ENCODE measurements at places on chromosomes 16 and 17. TPM values are rescaled to one million over a fixed set of nuclear protein-coding genes. Genes with fewer than 3 reads are reported as not detected.
A peak's percentile ranks its signal among the peaks of the same experiment; 100 is the strongest.

The SECTM1 gene
- 76.3 TPM for total RNA-seq

The HBQ1 gene
- not detected for total RNA-seq

The DDX52 gene
- 26.3 TPM for total RNA-seq

The PROCA1 gene
- total RNA-seq: 2.5 TPM

The C1QL1 gene
- 1.2 TPM for total RNA-seq

The HCRT gene
- total RNA-seq: not detected

The NQO1 gene
- 134 TPM for total RNA-seq

The CX3CL1 gene
- total RNA-seq: 1.8 TPM

- no peak overlapping the region for H3K27ac ChIP-seq
- no peaks in the 10 kb centered on the region for H3K4me1 ChIP-seq
- no peaks in the 10 kb centered on the region for H3K36me3 ChIP-seq
These were observed 24.2 kb downstream of the KATNB1 start for GRCh38 chr16:57759541-57760356.

DNA sequence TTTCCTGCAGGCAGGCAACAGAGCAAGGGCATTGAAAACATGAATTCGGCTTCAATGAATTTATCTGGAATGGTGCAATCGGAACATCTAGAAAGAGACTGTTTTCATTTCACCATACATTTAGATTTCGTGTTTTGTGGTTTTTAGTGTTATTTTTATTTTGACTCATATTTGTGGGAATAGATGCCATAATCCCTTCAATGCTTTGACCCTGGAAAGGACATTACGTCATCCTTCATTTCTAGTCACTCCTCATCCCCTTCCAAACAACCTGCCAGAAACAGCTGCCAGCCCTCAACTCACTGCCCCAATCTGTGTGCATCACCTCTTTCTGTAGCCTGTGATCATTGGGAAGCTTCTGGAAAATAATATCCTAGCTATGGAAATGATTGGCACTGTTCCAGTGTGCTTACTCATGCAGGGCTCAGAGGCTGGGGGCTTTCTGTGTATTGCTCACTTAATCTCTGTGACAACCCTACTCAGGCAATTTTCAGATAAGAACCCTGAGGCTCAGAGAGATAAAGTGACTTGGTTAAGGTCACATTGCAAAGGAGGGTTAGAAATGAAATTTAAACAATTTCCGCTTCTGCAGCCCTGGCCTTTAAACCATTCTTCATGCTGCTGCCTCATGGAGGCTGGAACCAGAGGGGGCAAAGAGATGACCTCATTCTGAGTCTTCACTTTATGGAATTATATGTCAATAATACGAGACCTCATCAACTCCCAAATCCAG lies 9.5 kb upstream of the KSR1 start:
- H3K36me3 ChIP-seq: no peaks in the 10 kb centered on the region
- H3K27ac ChIP-seq: no peak overlapping the region
- no peaks in the 10 kb centered on the region for H3K27me3 ChIP-seq
- H3K4me3 ChIP-seq: no peak overlapping the region

- no peaks in the 10 kb centered on the region for H3K27me3 ChIP-seq
- no peaks in the 10 kb centered on the region for H3K36me3 ChIP-seq
- no peak for DNase-seq
- no peaks in the 10 kb centered on the region for H3K4me1 ChIP-seq
- no peak overlapping the region for H3K4me3 ChIP-seq
These were observed 864.0 kb downstream of the KCNJ2 start for GRCh38 chr17:71033336-71033735.

DNA sequence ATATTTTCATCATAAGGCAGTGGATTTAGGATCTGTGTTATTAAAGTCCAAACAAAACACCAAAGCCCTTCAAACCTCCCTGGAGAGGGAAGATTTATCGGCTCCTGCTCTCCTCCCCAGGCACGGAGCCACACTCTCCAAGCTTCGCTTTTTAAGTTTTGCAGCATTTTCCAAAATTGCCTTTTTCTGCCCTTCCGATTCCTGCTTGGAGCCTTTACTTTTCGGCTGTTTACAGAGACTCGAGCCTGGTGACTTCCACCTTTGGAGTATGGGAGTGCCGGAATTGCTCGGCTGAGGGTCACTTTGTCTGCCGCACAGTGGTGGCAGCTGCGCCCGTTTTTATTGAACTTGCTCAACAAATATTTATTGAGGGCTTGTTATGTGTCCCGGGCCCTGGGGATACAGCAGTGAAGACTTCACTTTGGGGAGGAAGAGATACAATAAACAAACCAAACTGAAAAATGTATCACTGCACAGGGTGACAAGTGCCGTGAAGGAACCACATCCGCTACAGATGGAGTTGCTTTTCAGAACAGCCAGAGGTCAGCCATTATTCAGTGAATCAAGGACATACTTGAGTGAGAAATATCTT lies 185.5 kb downstream of the NTN1 start:
- H3K4me3 ChIP-seq: no peak overlapping the region
- DNase-seq: peak; percentile 71
- no peaks in the 10 kb centered on the region for H3K27me3 ChIP-seq
- peak overlapping the region; percentile 27 for H3K27ac ChIP-seq
- H3K36me3 ChIP-seq: no peaks in the 10 kb centered on the region

- H3K4me1 ChIP-seq: no peaks in the 10 kb centered on the region
- no peaks in the 10 kb centered on the region for H3K27me3 ChIP-seq
- no peak overlapping the region for H3K27ac ChIP-seq
- no peak overlapping the region for H3K4me3 ChIP-seq
- DNase-seq: no peak
These were observed 11.3 kb upstream of the RNPS1 start for GRCh38 chr16:2278956-2279800.

- H3K36me3 ChIP-seq: no peaks in the 10 kb centered on the region
- H3K27me3 ChIP-seq: no peaks in the 10 kb centered on the region
- peaks cover 4% of the 10 kb centered on the region for H3K4me1 ChIP-seq
- H3K27ac ChIP-seq: no peak overlapping the region
- DNase-seq: no peak
These were observed 135.4 kb upstream of the CHMP6 start for GRCh38 chr17:80855948-80856862.

GRCh38 chr17:2304931-2305330 lies 1.2 kb downstream of the SRR start:
- no peaks in the 10 kb centered on the region for H3K27me3 ChIP-seq
- no peaks in the 10 kb centered on the region for H3K36me3 ChIP-seq
- no peak overlapping the region for H3K27ac ChIP-seq
- no peak overlapping the region for H3K4me3 ChIP-seq
- DNase-seq: no peak

DNA sequence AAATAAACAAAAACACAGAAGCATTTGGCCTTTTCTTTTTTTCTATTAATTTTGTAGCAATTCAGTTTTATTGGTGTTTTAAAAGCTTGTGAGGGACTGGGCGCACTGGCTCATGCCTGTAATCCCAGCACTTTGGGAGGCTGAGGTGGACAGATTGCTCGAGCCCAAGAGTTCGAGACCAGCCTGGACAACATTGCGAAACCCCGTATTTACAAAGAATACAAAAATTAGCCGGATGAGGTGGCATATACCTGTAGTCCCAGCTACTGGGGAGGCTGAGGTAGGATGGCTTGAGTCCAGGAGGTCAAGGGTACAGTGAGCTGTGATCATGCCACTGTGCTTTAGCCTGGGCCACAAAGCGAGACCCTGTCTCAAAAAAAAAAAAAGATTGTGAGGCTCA lies 53.4 kb downstream of the SEC14L1 start:
- H3K27me3 ChIP-seq: no peaks in the 10 kb centered on the region
- DNase-seq: no peak
- no peak overlapping the region for H3K4me3 ChIP-seq
- no peaks in the 10 kb centered on the region for H3K4me1 ChIP-seq
- peaks cover 19% of the 10 kb centered on the region for H3K36me3 ChIP-seq

DNA sequence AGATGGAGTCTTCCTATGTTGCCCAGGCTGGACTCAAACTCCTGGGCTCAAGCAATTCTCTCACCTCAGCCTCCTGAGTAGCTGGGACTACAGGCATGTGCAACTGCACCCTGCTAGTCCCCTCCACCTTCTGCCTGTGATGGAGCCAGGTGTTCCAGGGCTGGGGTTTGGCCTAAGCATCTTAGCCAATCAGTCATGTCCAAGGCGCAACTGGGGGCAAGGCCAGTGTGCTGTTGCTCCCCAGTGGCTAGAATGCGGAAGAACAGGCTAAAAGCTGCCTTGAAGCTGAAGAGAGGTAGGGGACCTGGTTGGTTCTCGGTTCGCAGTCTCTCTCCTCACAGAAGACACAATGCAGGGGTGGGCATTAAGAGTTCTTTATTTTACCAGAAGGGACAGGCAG lies 18.6 kb downstream of the FLOT2 start:
- no peak overlapping the region for H3K4me3 ChIP-seq
- DNase-seq: peak; percentile 36
- H3K36me3 ChIP-seq: peaks cover 17% of the 10 kb centered on the region
- no peaks in the 10 kb centered on the region for H3K27me3 ChIP-seq
- no peaks in the 10 kb centered on the region for H3K4me1 ChIP-seq

DNA sequence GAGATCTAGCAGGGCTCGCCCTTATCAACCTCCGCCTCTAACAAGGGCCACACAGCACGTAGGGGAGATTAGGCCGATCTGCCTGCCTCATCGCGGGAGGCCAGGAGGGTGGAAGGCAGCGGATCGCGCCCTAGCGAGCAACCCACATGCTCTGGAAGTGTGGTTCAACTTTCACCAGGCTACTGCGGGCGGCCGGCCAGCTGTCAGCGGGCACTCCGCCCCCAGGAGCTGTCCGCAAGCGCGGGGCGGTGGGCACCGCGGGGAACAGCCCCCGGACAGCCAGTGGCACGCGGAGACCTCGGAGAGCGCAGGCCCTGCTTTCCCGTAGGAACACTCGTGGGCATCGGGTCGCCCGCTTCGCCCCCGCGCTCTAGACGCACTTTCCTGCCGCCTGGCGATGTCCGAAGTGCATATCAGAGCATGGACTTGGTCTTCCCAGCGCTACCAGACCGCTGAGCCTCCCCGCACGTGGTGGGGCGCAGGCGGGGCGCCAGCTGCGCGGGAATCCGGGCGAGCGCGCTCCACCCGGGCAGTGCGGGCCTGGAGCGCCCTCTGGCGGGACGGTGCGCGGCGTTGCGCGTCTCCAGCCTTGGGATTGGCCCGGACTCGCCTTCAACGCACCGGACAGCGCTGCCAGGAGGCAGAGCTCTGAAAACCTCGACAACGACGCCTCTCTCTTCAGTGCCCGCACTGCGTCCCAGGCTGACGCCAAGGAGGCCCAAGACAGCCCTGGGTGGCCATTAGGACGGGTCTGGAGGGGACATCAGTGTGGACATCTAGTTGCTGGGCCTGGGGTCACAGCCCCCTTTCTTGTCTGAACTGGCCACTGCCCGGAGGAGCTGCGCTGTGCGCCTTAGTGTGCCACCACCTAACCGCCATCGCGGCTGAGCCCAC lies 3.6 kb upstream of the ZNHIT3 start:
- peak overlapping the region; percentile 23 for H3K4me3 ChIP-seq
- H3K27ac ChIP-seq: no peak overlapping the region
- peaks cover 8% of the 10 kb centered on the region for H3K4me1 ChIP-seq
- DNase-seq: peak; percentile 84

DNA sequence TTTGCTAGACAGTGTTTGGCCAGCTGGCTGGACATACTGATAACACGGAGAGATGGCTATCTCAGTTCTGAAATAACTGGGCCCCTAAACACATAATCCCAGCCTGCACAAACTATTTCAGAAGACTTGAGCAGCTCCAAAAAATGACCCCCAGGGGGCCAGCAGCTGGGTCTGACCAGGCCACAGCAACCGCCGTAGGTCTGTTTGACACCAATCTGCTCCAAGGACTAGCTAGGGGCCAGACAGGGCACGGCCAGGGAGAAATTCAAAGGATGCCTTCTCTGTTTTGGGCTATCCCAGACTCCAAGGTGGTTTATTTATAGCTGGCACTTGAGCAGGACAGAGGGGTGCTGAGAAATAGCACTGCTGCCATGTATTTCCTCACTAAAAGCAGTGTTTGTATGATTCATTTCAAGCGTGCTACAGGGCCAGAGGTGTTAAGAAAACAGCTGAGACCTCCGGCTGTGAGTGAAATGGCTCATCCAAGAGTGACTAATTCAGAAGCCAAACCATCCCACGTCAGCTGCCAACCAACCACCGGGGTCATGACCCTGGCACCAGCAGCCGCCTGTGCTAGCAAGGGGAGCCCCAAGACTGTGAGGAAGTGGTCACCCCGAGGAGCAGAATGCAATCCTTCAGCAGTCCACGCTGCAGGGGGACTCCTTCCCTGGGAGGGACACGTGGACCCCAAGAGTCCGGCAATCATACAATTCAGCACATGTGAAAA lies 5.7 kb downstream of the GGA2 start:
- peak; percentile 33 for DNase-seq
- H3K4me3 ChIP-seq: no peak overlapping the region
- no peak overlapping the region for H3K27ac ChIP-seq
- H3K4me1 ChIP-seq: peaks cover 10% of the 10 kb centered on the region

GRCh38 chr17:15271741-15272140 lies 6.6 kb upstream of the PMP22 start:
- no peaks in the 10 kb centered on the region for H3K36me3 ChIP-seq
- H3K27me3 ChIP-seq: no peaks in the 10 kb centered on the region
- DNase-seq: no peak
- no peaks in the 10 kb centered on the region for H3K4me1 ChIP-seq
- no peak overlapping the region for H3K4me3 ChIP-seq

GRCh38 chr16:55275869-55276268 lies 48.1 kb upstream of the IRX6 start:
- DNase-seq: no peak
- H3K36me3 ChIP-seq: no peaks in the 10 kb centered on the region
- no peak overlapping the region for H3K4me3 ChIP-seq

DNA sequence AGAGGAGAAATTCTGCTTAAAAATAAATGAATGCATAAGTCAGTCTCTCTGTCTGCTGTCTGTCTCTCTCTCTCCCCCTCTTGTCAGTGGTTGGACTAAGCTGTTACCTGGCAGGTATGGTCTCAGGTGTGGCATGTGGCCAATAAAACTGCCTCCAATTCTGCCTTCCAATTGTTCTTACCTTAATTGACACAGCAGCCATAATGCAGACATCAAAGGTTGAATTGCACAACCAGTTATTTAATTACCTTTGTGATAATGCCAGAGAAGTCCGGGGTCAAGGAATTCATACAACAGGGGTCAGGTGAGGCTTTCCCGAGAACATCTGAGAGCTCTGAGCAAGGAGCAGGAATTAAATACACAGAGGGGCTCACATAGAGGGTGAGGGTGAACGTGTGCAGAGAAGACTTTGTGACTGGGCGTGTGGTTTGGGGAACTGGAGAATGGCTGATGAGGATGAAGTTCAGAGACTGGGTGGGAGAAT lies 78.8 kb upstream of the CDYL2 start:
- no peak overlapping the region for H3K27ac ChIP-seq
- no peak overlapping the region for H3K4me3 ChIP-seq
- peak; percentile 81 for DNase-seq
- H3K27me3 ChIP-seq: no peaks in the 10 kb centered on the region

GRCh38 chr17:33964344-33964979 lies 290.6 kb upstream of the CCL2 start:
- DNase-seq: peak; percentile 27
- no peak overlapping the region for H3K4me3 ChIP-seq
- H3K27ac ChIP-seq: no peak overlapping the region
- no peaks in the 10 kb centered on the region for H3K27me3 ChIP-seq
- H3K4me1 ChIP-seq: no peaks in the 10 kb centered on the region
